Chondrocyte (in vitro differentiated cells): ENCODE measurements at places on chromosomes 3 and 15. TPM values are rescaled to one million over a fixed set of nuclear protein-coding genes. Genes with fewer than 3 reads are reported as not detected.

The PDZRN3 gene
- 19.4 to 31.0 TPM (median 20.0 TPM) in 3 replicates for total RNA-seq

The ATP13A5 gene
- total RNA-seq: not detected in 3 replicates

The ITGA11 gene
- total RNA-seq: 965 to 1,105 TPM (median 1,092 TPM) in 3 replicates

The ZBTB20 gene
- 12.2 to 24.5 TPM (median 15.5 TPM) in 3 replicates for total RNA-seq

The LRRC2 gene
- 0.46 to 2.2 TPM (median 1.9 TPM) in 3 replicates for total RNA-seq

The TIMP4 gene
- 31.3 to 41.6 TPM (median 31.9 TPM) in 3 replicates for total RNA-seq

The STRIT1 gene
- not detected in 3 replicates for total RNA-seq

The GASK1A gene
- 0.17 TPM in 1 of 3 replicates, not detected in the others for total RNA-seq

The CGNL1 gene
- 4.6 to 7.2 TPM (median 7.1 TPM) in 3 replicates for total RNA-seq

The DGKG gene
- total RNA-seq: 0.68 to 1.7 TPM (median 1.6 TPM) in 3 replicates

The RPS27L gene
- total RNA-seq: 211 to 242 TPM (median 221 TPM) in 3 replicates

The MTMR10 gene
- total RNA-seq: 14.9 to 16.5 TPM (median 16.1 TPM) in 3 replicates

The GNAT1 gene
- total RNA-seq: not detected in 3 replicates

The ACAN gene
- total RNA-seq: 21.5 to 176 TPM (median 171 TPM) in 3 replicates

The CEMIP gene
- total RNA-seq: 138 to 146 TPM (median 143 TPM) in 3 replicates

The TWF2 gene
- total RNA-seq: 58.9 to 65.9 TPM (median 65.2 TPM) in 3 replicates

The ARGFX gene
- not detected in 3 replicates for total RNA-seq

The FMN1 gene
- total RNA-seq: 4.0 to 6.6 TPM (median 4.8 TPM) in 3 replicates

The VGLL3 gene
- 170 to 405 TPM (median 177 TPM) in 3 replicates for total RNA-seq
